ENCODE measurements at places on chromosomes 7 and 10. TPM values are rescaled to one million over a fixed set of nuclear protein-coding genes. Genes with fewer than 3 reads are reported as not detected.

The ZNF467 gene
- 6.6 TPM for polyA plus RNA-seq

The CPVL gene
- polyA plus RNA-seq, result 3.2 TPM

The TAS2R3 gene
- 0.18 TPM for polyA plus RNA-seq

The IQUB gene
- 0.07 TPM for polyA plus RNA-seq

The NKX1-2 gene
- polyA plus RNA-seq, result not detected

The TUBAL3 gene
- 0.43 TPM for polyA plus RNA-seq

The ARHGAP22 gene
- polyA plus RNA-seq, result 1.4 TPM

The PWWP2B gene
- polyA plus RNA-seq, result 9.1 TPM

The CRTAC1 gene
- polyA plus RNA-seq, result 7.3 TPM

The VTI1A gene
- polyA plus RNA-seq, result 9.1 TPM

The ACSM6 gene
- polyA plus RNA-seq, result not detected

The HHEX gene
- 4.7 TPM for polyA plus RNA-seq

The PPP1R3C gene
- polyA plus RNA-seq, result 146 TPM

The FXYD4 gene
- polyA plus RNA-seq, result not detected

The KCNH2 gene
- 132 TPM for polyA plus RNA-seq

The SP8 gene
- polyA plus RNA-seq, result not detected

The CCDC3 gene
- polyA plus RNA-seq, result 14.6 TPM

The TRPV6 gene
- not detected for polyA plus RNA-seq

The MUC12 gene
- polyA plus RNA-seq, result 0.63 TPM

The ZNF789 gene
- 2.9 TPM for polyA plus RNA-seq

The CHRM2 gene
- polyA plus RNA-seq, result 38.1 TPM

The ARMC3 gene
- not detected for polyA plus RNA-seq

The AGAP6 gene
- polyA plus RNA-seq, result 5.1 TPM

The CLDN12 gene
- polyA plus RNA-seq, result 24.7 TPM

The IPMK gene
- polyA plus RNA-seq, result 1.2 TPM

The BTBD16 gene
- polyA plus RNA-seq, result not detected

The CD36 gene
- polyA plus RNA-seq, result 570 TPM

The ALDH18A1 gene
- polyA plus RNA-seq, result 6.9 TPM

The LIPM gene
- polyA plus RNA-seq, result not detected

The FKBP9 gene
- polyA plus RNA-seq, result 65.6 TPM

The TMEM140 gene
- polyA plus RNA-seq, result 13.3 TPM

The SPDYE5 gene
- polyA plus RNA-seq, result not detected

The CPN1 gene
- not detected for polyA plus RNA-seq

The RPA3 gene
- polyA plus RNA-seq, result 25.0 TPM

The CAMK2B gene
- polyA plus RNA-seq, result 105 TPM

The KIF5B gene
- polyA plus RNA-seq, result 60.3 TPM

The SFMBT2 gene
- polyA plus RNA-seq, result 3.3 TPM

The GPRIN2 gene
- polyA plus RNA-seq, result not detected

The CLDN4 gene
- not detected for polyA plus RNA-seq

The MINDY3 gene
- 10.9 TPM for polyA plus RNA-seq

The SLC16A9 gene
- 0.48 TPM for polyA plus RNA-seq

The CHCHD1 gene
- 76.8 TPM for polyA plus RNA-seq
